ENCODE measurements at places on chromosomes 2 and 18. TPM values are rescaled to one million over a fixed set of nuclear protein-coding genes. Genes with fewer than 3 reads are reported as not detected.

DYSF gene
- total RNA-seq: 566 TPM

- DNase-seq: no peak
Measured at GRCh38 chr2:138122891-138123290, 158.6 kb downstream of the HNMT start.

MATN3 gene
- total RNA-seq: 8.9 TPM

GPBAR1 gene
- 0.77 TPM for total RNA-seq

DNA sequence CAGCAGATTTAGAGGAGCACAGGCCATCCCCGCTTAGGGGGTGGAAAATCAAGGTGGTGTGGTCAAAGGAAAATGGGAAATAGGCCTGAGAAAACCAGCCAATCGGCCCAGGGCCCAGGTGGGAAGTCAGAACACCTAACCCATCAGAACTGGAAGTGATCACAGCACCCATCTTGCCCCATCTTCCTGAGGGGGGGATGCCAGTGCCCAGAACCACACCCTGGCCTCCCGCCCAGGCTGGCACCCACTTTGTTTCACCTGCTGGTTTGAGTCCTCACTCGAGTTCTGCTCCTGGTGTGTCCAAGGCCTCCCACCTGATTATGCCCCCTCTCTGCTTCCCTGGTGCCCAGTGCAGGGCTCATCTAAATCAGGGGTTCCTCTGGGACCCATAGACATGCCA, 174.5 kb downstream of the TNS1 start:
- no peak for DNase-seq

- DNase-seq: peak; percentile 90
Measured at GRCh38 chr2:191245046-191245868, at the start of gene MYO1B. MYO1B (plus strand) TSS chr2:191245404; CDS start chr2:191276896, 31,492 bp downstream.

- no peak for DNase-seq
Measured at GRCh38 chr18:38868757-38869156, 1303.2 kb upstream of the CELF4 start.

DNA sequence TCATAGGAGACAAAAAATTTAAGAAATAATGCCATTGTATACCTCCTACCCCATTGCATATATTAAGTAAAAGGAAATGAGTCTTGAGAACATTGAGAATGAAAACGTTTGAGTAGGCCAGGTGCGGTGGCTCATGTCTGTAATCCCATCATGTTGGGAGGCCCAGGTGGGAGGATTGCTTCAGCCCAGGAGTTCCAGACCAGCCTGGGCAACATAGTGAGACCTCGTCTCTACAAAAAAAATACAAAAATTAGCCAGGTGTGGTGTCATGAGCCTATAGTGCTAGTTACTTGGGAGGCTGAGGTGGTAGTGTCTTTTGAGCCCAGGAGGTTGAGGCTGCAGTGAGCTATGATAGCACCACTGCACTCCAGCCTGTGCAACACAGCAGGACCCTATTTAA, 107.7 kb upstream of the MGAT5 start:
- DNase-seq: no peak

DNA sequence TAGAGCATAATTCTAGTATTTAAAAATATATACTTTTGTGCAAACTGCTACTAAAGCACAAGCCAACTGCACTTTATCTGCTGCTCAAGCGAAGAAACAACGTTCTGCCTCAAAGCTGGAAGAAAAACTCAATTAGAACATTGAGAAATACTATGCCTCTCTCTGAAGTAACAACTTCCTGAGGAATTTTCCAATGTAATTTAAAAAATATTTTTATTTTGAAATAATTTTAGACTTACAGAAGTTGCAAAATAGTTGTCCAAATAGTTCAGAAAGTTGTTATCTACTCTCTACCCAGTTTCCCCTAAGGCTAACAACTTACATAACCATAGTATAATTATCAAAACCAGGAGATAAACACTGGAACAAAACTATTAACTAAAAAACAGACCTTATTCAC, 12.3 kb upstream of the POLI start:
- no peak for DNase-seq

KYNU gene
- total RNA-seq: not detected

MAP2 gene
- total RNA-seq: 2.1 TPM

- no peak for DNase-seq
Measured at GRCh38 chr18:24530630-24531111, 70.2 kb downstream of the HRH4 start.

DNA sequence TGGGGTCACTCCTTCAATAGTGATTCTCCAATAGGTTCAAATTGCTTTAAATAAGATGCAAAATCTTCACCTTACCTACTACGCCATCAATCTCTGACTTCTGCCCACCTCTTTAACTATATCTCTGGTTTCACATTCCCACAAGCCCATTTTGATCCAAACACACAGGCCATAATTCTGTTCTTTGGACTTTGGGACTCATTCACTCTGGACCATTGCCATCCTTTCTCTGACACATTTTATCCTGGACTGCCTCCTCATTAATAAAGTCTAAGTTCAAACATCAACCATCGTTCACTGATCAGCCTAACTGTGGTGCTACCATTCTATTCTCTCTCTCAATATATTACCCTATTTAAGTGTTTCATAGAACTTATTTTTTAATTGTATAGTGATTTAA, 332.2 kb downstream of the GALNT13 start:
- DNase-seq: no peak

CERKL gene
- total RNA-seq: 0.08 TPM

DNA sequence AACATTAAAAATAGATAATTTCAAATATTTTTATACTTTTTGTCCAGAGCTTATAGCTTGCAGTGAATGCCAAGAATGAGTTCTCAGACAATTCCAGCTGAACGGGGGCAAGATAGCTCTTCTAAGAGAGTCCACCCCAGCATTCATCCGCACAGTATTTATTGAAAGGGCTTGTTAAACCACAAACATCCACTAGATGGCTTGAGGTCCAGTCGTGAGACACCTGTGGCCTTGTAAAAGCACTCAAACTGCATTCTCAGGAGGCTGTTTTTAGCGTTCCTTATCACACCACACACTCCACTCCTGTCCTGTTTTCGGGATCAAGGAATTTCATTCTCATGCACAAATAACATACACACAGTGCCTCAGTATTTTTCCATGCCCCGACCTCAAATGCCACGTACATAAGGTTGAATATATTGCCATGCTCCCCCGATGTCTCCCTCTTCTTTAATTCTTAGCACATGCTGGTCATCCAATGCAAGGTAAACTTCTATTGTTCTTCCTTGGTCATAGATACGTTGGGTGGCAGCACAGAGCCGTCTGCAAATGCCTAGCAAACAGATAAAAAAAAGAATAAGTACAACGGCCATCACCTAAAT, 47.4 kb downstream of the DNAJC10 start:
- DNase-seq: peak; percentile 33

LIMS1 gene
- 144 TPM for total RNA-seq

MOGAT1 gene
- total RNA-seq: 0.26 TPM

GRCh38 chr2:121532894-121533293, 2.2 kb downstream of the RNU4ATAC start:
- DNase-seq: no peak

DNA sequence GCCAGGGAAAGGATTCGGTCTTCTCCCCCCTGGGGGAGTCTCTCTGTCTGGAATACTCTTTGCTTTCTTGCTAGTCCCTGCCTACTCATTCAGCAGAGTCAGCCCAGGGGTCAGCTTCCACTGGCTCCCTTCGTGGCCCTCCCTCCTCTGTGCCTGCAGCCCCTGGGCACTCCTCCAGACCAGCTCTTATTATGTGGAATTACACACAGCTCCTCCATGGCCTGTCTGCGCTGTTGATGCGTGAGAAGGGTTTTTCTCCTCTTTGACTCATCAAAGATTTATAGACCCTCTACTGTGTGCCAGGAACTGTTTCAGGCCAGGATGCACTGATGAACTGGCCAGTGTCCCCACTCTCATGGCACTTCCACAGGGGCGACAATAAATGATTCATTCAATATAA, 44.4 kb downstream of the ST8SIA5 start:
- DNase-seq: no peak

DNA sequence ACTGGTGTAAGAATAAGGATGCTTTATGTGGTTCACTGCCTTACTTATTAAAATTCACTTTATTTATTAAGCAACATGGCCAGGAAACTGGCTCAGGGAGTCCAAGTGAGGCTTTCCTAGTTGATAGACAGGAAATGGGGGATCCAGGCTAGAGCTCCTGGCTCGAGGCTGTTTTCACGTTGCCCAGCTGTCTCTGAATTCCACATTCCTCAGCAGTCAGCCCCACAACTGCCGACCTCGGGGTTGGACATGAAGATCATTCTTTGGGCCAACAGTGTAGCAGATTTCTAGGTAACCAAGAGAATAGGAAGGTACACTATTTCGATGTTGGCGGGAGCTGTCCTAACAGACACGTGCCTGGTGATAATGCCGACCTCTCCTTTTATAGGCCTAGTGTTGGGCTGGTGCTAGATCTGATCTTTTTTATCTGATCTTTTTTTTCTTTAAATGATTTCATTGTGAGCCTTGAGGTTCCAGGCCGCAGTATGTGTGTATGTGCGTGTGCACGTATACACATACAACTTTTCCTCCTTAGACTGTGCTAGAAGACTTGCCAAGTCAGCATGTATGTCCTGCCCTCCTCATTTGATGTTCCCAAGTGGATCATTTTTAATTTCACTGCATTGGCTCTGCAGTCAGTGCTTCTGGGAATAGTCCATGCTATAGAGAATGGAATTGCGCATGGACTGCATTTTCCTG, 103.5 kb downstream of the CABLES1 start:
- DNase-seq: no peak

CNGA3 gene
- 0.10 TPM for total RNA-seq

- no peak for DNase-seq
Measured at GRCh38 chr18:44974174-44974573, 293.5 kb downstream of the SETBP1 start.

DNA sequence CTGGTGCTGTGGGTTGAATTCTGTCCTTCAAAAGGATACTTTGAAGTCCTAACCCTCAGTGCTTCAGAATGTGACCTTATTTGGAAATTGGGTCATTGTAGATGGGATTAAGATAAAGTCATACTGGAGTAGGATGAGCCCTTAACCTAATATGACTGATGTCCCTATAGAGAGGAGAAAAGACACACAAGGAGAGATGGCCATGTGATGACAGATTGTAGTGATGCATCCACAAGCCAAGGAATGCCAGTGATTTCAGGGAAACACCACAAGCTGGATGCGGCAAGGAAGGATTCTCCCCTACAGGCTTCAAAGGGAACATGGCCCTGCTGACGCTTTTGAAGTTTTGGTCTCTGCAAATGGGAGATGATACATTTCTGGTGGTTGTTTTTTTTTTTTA, 24.7 kb upstream of the CCBE1 start:
- no peak for DNase-seq

C18orf54 gene
- total RNA-seq: 19.2 TPM

DNA sequence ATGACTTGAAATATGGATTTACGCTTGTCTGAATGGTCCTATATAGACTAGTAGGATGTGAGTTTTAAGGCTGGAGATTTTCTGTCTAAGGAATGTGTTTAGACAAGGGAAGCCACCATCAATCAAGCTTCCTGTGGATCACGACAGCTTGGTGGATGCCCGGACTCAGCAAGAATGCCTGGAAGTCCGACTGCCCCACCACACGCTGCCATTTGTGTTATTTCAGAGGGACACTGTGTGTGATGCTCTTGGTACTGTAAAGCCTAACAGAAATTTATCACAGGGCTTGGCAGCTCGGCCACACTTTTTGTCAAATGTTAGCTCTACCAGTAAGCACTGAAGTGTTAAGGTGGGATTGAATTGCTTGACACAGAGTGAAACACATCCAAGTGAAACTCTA, 127.1 kb upstream of the CDH7 start:
- DNase-seq: peak; percentile 12

COL3A1 gene
- total RNA-seq: 0.31 TPM

ST6GAL2 gene
- 10.9 TPM for total RNA-seq

- no peak for DNase-seq
Measured at GRCh38 chr18:36350839-36351469, 53.4 kb downstream of the FHOD3 start.

L3MBTL4 gene
- 0.56 TPM for total RNA-seq

MROH2A gene
- 0.31 TPM for total RNA-seq

CHRND gene
- total RNA-seq: not detected

NRP2 gene
- 258 TPM for total RNA-seq

DNA sequence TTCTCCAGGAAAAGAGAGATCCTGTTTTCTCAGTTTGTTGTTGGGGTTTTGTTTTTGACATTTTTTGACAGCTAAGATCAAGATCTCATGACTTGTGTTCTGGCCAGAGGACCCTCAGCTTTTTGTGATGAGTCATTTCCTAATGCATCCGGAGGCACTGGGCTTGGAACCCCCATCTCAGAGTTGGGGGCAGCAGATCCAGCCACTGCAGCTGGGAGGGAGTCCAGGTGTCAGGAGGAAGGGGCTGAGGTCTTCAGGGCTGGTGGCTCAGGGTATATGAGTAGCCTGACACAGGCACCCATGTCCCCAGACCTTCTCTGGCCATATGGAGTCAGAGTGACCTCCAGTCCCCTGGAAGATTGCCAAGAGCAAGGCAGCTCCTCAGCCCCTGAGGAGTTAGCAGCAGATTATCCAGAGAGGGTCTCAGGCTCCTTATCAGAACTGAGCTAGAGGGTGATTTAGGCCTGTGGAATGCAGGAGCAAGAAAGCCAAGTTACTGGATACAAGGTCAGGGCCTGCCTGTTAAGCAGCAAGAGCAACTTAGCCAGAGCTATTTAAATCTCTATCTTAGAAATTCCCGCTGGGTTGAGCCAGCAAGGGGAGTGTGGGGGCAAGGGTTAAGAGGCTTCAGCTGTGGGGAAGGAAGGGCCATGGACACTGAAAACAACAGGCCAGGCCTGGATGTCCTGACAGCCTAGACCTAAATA, 62.4 kb downstream of the TANC1 start:
- no peak for DNase-seq

- no peak for DNase-seq
Measured at GRCh38 chr2:104528101-104528500, 325.8 kb upstream of the POU3F3 start.

DNA sequence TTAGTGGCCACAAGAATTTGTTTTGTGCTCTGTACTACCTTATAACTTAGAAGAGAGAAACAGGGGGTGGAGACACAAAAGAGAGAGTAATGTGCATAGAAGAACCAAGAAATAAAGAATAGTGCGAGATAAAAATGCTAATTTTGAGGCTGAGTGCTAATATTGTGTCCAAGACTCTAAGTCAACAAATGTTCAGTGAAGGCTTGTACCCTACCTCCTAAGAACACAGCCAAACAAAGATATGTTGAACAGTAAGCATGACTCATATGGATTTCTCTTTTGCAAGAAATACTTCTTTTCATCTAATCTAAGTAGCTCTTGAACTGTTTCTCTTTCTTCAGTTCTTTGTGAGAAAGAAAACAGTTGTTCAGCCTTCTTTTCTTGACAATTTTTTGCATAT, 45.2 kb downstream of the GAREM1 start:
- DNase-seq: no peak

DNA sequence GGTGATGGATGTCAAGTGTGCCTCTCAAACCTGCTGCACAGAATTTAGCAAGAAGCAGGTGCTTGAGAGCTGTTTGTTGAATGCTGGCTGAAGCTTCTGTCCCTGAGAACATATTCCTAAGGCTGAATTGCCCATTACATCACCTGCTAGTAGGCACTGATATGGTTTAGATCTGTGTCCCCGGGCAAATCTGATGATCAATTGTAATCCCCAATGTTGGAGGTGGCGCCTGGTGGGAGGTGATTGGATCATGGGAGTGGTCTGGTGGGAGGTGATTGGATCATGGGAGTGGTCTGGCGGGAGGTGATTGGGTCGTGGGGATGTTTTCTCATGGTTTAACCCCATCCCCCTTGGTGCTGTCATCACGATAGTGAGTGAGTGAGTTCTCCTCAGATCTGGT, 128.0 kb downstream of the HRH4 start:
- DNase-seq: no peak

GKN1 gene
- not detected for total RNA-seq

PDCD1 gene
- not detected for total RNA-seq

MC4R gene
- not detected for total RNA-seq

DSG3 gene
- total RNA-seq: not detected

All from endothelial cell (in vitro differentiated cells).